ENCODE measurements at places on chromosomes 3 and 15.

DNA sequence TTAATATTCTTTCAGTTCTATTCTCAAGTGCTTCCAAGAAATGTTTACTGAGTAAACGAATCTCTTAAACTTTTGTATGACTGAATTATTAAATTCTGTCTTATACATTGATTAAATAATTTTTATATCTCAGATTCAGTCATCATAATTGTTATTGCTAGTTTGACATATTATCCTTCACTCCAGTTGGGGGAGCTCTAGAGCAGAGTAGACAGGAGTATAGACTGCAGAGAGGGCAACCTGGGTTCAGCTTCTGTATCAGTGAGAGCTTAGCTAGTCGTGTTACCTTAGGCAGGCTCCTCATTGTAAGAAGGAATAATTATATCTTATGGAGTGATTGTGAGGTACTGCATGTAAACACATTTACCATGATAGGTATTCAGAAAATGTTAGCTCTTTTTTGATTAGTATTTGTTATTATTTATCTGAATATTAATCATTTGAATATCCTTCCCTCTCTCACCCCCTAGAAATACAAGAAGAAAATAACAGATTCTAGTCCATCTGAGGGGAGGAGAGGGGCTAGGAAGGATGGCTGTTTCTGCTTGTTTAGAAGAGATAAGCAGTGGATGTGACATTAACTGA, 31.0 kb upstream of the ZCWPW2 start:
- DNase-seq = peak; percentile 1

- no peak for DNase-seq
Observed at GRCh38 chr3:52346623-52347530, 30.8 kb downstream of the DNAH1 start.

DNA sequence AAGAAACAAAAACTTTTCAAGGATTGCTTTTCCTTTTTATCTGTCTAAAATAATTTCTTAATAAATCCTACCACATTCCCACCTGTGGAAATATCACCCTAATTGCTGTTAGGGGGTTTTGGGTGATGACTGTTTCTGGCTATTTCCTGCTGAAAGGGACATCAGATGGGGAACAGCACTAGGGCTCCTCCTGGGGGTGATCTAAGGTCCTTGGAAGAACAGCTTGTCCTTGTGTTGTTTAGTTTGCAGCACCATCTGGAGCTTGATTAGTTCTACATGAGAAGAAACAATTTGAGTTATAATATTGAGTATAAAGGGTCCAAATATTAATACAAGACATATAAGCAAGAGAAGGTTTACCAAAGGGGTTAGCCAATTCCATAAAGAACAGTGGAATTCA, 18.7 kb downstream of the OR5H15 start:
- DNase-seq = no peak

- no peak for DNase-seq
Observed at GRCh38 chr15:64698823-64699222, 76.6 kb downstream of the RBPMS2 start.

DNA sequence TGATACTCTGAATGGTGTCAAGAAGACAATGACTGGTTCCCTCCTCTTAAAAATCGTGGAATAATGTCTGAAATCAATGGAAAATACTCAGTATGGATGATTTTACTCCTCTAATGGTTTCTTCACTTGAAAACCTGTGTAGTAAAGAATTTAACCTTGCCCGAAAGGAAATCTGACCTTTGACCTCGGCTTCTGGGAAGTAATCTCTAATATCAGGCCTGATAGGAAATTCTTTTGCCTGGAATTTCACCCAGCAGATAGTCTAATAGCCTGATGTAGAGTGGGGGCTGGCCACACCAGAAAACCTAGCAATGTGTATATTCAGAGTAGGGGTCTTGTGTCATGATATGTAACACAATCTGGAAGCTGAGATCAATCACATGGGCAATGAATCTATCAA, 91.5 kb upstream of the GOLIM4 start:
- no peak for DNase-seq

- no peak for DNase-seq
Observed at GRCh38 chr3:22980346-22980745, 222.8 kb upstream of the UBE2E2 start.

DNA sequence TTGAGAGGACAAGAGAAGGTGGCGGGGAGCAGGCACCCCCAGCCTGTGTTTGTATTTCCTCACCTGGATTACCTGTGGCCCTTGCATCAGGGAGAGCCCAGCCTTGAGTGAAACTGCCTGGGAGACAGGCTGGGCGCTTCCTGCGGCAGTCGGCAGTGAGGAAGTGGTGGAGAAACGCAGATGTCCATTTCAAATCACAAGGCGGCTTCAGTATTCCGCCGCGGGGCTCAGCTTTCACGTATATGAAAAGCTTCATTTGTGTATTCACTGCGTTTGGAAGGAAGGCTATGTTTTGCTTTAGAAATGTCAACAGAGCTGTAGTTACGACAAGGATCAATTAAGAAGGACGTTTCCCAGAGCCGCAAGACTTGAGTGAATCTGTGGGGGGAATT, 167.4 kb upstream of the CTDSPL start:
- no peak for DNase-seq

DNA sequence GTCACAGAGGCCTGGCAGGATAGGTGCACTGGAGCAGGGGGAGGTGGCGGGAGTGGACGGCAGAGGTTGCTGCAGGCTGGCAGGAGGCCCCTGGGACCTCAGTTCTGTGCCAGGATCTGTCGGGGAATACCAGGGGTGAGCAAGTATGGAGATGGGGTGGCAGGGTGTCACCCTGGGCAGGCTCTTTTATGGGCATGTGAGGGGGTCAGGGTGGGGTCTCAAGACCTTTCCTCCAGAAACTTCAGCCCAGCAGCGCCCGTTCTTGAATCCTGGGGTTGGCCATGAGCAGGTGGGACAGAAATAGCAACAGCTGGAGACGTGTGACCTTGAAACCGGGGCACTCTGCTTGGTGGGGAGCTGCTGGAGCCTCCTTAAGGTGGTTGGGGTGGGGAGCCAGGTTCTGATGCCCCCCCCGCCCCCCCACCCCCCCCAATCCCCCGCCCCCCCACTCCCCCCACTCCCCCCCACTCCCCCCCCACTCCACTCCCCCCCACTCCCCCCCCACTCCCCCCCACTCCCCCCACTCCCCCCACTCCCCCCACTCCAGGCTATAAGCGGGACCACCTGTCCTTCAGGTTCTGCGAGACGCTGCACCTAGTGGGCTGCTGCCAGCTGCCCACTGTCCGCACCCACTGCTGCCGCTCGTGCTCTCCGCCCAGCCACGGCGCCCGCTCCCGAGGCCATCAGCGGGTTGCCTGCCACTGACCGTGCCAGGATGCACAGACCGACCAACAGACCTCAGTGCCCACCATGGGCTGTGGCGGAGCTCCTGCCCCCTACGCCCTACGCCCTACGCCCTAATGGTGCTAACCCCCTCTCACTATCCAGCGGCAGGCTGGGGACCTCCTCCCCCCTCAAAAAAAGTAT, 84.9 kb downstream of the TBC1D2B start:
- DNase-seq = no peak

DNA sequence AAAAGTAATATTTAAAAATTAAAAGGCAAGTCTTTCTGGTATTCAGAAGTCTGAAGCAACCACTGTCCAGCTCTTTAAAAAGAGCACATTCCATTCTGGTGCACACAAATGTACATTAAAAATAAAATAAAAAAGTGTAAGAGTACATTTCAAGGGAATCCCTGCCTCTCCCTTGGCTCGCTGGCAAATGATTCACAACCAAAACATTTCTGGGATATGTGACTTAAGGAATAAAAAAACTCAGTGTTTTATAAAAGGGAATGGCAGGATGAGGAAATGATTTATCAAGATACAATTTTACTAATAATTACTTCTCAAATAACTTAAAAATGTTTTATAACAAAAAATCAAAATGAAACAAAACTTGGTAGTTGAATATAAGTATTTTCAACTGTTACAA, 23.8 kb upstream of the ANXA2 start:
- no peak for DNase-seq

DNA sequence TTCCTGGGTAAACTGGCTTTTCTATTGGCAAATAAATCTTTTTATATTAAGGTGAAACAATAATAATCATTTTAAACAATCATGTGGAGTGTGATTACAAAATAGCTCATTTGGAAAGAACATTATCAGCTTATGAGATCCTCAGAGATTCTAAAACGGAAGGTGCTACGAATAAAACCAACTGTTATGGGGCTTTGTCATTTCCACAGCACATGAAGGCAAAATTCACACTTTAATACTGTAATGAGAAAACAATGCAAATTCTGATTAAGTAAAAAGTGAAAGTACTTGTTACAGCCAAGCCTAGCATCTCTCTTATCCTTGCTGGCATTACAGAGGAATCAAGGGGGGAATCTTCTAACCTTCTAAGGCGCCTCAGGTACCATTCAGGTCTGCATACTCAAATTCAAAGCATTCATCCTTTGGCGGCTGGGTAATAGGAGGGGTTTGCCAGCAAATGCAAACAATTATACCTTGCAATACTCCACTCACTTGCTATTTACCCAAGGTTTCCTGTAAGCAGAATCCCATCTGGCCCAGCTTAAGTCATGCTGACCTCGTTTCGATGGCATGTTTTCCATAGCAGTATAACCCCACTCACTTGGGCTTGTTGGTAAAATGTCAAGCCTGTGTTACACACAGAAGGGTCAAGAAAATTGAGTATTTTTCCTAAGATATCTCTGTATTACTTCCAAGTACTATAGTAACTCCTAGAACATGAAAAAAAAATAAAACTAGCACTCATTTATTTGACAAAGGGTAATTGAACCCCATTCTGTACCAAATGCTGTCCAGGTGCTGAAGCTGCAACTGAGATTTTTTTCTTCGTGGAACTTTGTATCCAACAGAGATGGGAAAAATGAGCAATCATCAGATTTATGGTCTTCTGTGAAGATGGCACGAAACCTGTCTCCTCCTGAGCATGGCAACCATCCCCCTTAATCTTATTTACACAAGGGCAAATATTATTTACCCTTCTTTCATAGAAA, 183.7 kb upstream of the LMCD1 start:
- no peak for DNase-seq

- no peak for DNase-seq
Observed at GRCh38 chr15:31516440-31516839, 189.8 kb downstream of the KLF13 start.

DNA sequence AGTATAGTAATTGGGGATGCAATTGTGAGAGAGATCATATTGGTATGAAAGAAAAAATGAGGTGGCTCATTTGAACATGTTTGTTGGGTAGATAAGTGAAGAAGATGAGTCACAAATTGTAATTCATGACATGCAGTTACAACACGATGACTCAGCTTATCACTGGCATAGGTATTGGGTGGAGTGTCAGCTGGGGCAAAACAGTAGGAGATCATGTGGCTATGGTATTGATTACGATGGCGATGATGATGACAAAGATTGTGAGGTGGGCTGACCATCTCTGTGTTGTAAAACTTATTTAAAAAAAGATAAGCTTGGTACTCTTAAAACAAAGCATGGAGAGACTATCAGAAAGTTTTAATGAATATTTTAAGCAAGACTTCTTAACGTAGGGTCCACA, 11.6 kb upstream of the DPH6 start:
- DNase-seq = no peak

DNA sequence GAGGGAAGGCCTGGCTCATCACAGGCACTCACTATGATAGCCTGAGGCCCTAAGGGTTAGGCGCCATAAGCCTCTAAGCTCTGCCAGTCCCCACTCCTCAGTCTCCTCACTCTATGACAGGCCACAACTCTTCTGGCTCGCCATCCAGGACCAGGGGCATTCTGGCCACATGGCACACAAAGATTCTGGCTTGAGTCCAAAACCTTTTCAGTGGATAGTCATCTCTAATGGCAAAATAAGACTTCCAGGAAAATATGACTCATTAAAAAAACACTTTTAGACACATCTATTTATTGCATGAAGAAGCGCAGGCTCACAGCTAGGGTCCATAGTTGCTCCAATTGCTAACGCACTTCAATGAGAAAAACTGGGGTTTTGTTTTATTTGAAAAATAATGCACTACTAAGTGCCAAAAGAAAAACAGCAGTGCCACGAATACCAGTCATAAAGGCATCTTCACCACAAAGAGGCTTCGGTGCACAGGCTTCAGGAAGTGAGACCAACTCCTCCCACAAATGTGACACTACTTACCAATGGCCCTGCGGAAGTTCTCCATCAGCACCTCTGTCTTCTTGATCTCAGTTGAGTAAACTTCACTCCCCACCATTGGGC, 11.1 kb downstream of the RUVBL1 start:
- DNase-seq = no peak

DNA sequence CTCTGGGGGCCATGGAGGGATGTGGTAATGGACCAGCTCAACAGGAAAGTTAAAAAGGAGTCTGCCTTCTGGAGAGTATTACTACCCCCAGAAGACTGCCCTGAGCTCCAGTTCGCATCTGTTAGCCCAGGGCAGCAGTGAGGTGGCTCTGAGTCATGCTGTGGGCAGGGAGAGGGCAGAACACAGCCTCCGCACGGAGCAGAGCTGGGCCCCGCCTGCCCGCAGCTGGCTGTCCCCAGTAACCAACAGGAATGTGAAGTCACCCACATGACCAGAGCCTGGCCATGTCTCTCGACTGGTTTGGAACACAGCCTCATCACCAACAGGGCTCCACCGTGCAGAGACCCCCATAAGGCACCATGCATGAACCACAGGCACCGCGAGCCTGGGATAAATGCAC, 62.1 kb downstream of the CYFIP1 start:
- no peak for DNase-seq

- DNase-seq = no peak
Observed at GRCh38 chr3:124510290-124510689, 220.0 kb upstream of the UMPS start.

DNA sequence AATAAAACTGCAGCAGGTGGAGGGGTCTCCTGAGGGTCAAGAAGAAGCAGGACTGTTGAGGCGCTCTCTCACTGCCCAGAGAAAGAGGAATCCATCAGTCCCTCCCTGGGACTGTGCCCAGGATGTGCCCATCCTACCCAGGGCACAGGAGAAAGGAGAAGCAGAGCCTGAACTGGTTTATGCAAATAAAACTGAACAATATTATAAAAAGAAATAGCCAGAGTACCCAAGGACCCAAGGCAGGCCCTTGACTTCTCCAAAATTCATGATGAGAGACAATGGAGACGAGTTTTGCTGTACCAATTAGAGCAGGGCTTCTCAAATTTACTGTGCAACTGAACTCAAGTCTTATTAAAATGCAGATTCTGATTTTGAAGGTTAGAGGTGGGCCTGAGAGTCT, 211.0 kb downstream of the IGSF11 start:
- no peak for DNase-seq

- no peak for DNase-seq
Observed at GRCh38 chr3:101730839-101731238, 6.4 kb downstream of the CEP97 start.

GRCh38 chr3:55531321-55531720, 44.2 kb upstream of the WNT5A start:
- no peak for DNase-seq

DNA sequence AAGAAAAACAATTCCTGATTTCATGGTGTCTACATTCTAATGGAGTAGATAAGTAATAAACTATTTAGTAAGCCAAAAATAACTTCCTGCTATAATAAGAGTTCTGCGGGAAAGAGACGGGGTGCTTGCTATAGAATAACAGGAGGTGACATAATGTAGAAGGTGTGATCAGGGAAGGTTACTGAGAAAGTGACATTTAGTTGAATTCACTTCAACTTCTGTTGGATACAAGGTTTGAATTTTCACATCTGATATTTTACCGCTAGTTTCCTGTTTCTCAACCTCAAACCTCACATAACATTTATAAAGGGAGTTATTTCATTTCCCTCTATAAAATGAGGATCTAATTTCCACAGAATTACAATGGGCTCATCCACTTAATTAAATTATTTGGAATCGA, 102.3 kb upstream of the GBE1 start:
- DNase-seq = no peak

- no peak for DNase-seq
Observed at GRCh38 chr3:65005486-65005885, 317.7 kb upstream of the ADAMTS9 start.

- no peak for DNase-seq
Observed at GRCh38 chr15:87626860-87627259, 629.7 kb downstream of the NTRK3 start.
